T-helper 17 cell (primary cell): ENCODE measurements at places on chromosomes 12 and 14. TPM values are rescaled to one million over a fixed set of nuclear protein-coding genes. Genes with fewer than 3 reads are reported as not detected.

GRCh38 chr12:132354982-132355680 is 25.7 kb upstream of the GALNT9 start:
- DNase-seq = no peak
- H3K27me3 ChIP-seq = no peaks in the 10 kb centered on the region
- H3K4me1 ChIP-seq = no peaks in the 10 kb centered on the region
- no peak overlapping the region for H3K4me3 ChIP-seq
- H3K27ac ChIP-seq = no peak overlapping the region
- no peaks in the 10 kb centered on the region for H3K36me3 ChIP-seq

- DNase-seq = no peak
- H3K27me3 ChIP-seq = peaks cover 4% of the 10 kb centered on the region
- no peaks in the 10 kb centered on the region for H3K36me3 ChIP-seq
- H3K4me3 ChIP-seq = no peak overlapping the region
- H3K4me1 ChIP-seq = no peaks in the 10 kb centered on the region
Observed at GRCh38 chr12:44889162-44889561, 13.0 kb upstream of the NELL2 start.

DNA sequence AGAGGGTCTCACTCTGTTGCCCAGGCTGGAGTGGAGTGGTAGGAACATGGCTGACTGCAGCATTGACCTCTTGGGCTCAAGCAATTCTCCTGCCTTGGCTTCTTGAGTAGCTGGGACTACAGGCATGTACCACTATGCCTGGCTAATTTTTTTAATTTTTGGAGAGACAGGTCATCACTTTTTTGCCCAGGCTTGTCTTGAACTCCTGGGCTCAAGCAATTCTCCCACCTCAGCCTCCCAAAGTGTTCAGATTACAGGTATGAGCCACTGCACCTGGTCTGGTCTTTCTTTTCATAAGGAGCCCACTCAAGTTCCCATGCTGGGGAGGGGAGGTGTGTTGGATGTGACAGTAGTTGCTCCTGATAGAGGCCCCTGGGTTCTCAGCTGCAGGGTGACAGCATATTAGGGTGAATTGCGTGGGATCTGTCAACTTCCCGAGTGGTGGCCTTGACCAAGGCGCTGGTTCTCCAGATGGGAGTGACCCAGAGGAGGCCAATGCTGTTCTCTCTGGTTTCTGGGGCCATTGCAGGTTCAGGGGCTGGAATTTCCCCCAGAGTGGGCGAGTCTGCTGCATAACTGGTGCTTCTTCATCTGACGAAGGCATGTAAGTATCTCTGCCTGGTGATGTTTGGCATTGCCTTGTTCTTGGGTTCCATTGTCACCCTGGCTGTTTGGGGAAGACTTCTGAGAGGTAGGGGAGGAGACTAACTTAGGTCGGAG is 52.4 kb upstream of the ESRRB start:
- H3K4me3 ChIP-seq = no peak overlapping the region
- H3K4me1 ChIP-seq = no peaks in the 10 kb centered on the region
- H3K27ac ChIP-seq = no peak overlapping the region
- peaks cover 55% of the 10 kb centered on the region for H3K27me3 ChIP-seq
- H3K36me3 ChIP-seq = peaks cover 2% of the 10 kb centered on the region

DNA sequence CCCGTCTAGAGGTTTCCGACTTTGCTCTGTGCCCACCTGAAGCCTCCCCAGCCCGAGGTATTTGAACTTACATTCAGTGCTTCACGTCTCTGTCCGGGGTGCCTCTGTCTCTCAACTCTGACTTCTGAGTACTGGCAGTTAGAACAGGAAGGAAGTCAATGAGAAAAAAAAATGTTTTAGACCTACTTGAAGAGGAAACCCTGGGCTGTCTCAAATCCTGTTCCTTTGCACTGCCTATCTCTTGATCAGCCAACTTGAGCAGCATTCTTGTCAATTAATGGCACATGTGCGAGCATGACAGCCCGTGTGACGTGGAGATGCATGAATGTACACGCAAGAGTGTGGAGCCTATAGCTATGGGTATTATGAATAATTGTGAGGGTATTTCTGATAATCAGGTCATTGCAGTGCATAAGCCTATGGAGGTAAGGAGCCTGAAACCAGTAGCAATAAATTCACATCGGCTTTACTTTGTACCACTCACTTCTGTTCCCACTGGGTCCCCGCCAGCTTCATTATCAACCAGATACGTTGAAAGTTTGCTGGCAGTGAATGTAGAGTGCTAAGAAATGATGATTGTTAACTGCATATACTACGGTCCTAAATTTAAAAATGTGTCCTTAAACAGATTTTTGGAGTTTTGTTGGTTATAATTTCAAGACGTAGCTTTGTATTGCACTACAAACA is at the start of gene ARHGDIB:
Gene ARHGDIB, minus strand, starts transcription at position 136 of the 687 bp plus-strand sequence. CDS start 10,889 bp downstream, outside the sequence.
- H3K4me3 ChIP-seq = peak within 1 kb of the TSS; percentile 100
- peaks cover 59% of the 10 kb centered on the region for H3K4me1 ChIP-seq
- H3K27ac ChIP-seq = peak within 1 kb of the TSS; percentile 100
- H3K27me3 ChIP-seq = no peaks in the 10 kb centered on the region
- DNase-seq = peak; percentile 73
- H3K36me3 ChIP-seq = peaks cover 21% of the 10 kb centered on the region

DNA sequence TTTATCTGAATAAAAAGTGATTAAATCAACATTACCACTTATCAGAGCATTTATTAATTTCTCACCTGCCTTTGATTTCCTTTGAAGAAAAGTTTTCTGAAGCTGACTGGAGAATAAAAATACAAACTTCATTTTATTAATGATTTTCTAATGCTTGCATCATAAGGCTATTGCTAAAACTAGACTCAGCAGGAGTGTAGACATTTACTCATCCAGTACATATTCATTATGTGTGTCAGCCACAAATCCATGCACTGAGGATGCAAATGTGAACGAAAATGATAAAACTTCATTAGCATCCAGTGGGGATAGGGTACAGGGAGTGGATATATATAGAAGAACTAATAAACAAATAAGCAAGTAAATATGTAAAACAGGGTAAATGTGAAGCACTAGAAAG is 74.6 kb downstream of the SLCO1B3 start:
- no peaks in the 10 kb centered on the region for H3K4me1 ChIP-seq
- DNase-seq = no peak
- H3K4me3 ChIP-seq = no peak overlapping the region
- H3K36me3 ChIP-seq = no peaks in the 10 kb centered on the region
- no peaks in the 10 kb centered on the region for H3K27me3 ChIP-seq

The CMA1 gene
- total RNA-seq = not detected

The TMEM52B gene
- not detected for total RNA-seq
